ENCODE measurements at places on chromosomes 16 and 17.

GRCh38 chr17:63753215-63753614 is 11.6 kb upstream of the STRADA start:
- DNase-seq, result no peak

GRCh38 chr17:2682176-2682938 is 29.2 kb downstream of the CLUH start:
- peak; percentile 49 for DNase-seq

DNA sequence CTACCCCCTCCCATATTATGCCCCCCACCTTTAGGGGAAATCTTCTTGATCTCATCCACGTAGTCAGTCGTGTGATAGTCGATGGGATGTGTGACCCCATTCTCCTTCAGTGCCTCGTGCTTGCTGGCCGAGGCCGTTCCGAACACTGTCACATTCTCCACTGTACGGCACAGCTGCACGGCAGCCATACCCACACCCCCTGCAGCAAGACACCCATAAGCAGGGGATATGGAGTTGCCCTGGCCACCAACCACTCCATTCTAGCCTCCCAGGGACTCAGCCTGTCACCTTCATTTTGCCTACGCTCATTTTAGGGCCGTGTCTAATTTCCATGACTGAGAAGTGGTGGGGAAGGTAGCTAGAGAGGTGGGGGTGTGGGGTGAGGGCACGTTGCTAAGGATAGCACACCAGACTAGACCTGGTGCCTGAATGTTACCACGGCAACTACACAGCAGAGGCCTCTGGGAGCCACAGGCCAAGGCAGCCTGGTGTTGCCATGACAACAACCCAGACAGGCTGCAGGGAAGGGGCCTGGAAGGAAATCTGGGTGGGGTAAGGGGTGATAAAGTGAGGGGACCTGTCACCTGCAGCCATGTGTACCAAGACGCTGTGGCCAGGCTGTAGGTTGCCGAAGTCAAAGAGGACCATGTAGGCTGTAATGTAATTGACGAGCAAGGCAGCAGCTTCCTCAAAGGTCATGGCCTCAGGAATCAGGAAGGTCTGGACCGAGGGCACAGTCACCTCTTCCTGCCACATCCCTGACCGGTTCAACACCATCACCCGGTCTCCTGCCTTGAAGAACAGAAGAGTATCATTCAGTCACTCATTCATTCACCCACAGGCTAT is 4.0 kb downstream of the VAT1 start:
- DNase-seq, result peak; percentile 50

DNA sequence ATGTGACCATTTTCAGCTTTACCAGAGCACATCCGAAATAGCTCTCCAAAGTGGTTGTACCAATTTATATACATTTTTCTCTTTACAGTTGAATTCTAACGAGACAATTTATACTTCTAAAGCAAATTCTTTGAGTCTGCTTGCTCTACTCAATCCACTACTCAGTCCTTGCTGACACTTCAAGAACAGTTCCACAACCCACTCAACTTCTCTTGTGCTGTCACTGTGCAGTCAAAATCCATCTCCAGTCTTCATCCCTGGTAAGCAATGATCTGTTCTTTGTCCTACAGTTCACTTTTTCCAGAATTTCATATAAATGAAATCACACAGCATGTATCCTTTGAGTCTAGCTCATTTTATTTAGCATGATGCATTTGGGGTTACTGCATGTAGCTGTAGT is 30.6 kb downstream of the NETO2 start:
- DNase-seq, result no peak

GRCh38 chr17:10598621-10599020 is 49.2 kb upstream of the MYH2 start:
- no peak for DNase-seq

GRCh38 chr16:57522960-57523359 is 13.4 kb downstream of the CCDC102A start:
- DNase-seq, result no peak

DNA sequence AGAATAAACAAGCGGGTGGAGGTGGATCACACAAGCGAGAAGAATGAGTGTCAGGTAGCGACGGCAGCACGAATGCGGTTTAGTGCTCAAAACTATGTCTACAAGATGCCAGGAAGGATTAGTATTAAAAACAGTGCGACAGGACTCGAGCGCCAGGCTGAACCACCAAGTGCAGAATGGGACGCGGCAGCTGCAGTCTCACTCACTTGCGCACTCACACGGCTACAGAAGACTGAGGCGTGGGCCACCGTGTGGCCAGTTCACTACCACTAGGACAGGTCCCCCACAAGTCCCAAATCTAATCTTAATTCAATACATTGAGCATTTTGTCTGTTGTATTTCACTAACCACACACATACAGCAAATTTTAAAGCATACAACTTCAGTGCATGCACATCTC is 35.7 kb upstream of the TRAP1 start:
- DNase-seq, result no peak

DNA sequence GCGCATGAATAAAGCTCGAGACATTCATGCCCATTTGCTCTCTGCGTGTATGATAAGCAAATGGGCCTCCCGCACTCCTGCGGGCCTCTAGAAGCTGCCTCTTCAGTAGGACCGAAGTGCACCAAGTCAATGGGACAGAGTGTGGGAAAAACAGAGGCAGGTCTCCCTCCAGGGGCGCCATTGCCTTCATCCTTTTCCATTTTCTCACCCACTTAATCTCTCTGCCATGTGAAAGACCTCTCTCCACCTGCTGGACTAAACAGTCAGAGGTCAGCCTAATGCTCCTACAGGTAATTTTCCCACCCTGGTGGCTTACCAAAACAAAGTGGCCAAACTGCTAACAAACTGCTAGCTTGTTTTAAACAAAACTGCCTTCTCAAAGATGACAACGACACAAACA is 210.9 kb downstream of the ZFHX3 start:
- no peak for DNase-seq
